ENCODE measurements at places on chromosomes 7 and 10. TPM values are rescaled to one million over a fixed set of nuclear protein-coding genes. Genes with fewer than 3 reads are reported as not detected.

Gene PIK3AP1
- 0.59 TPM for total RNA-seq

Gene LHFPL3
- not detected for total RNA-seq

Gene SPAG6
- not detected for total RNA-seq

Gene TSPAN15
- 2.2 TPM for total RNA-seq

Gene DOCK1
- not detected for total RNA-seq

Gene SLC26A5
- not detected for total RNA-seq

Gene TAS2R4
- total RNA-seq, result 0.16 TPM

Gene TMEM236
- 0.06 TPM for total RNA-seq

GRCh38 chr10:77620731-77621130 is 16.9 kb downstream of the KCNMA1 start:
- no peaks in the 10 kb centered on the region for H3K4me1 ChIP-seq
- H3K4me3 ChIP-seq, result no peak overlapping the region
- H3K27ac ChIP-seq, result no peak overlapping the region
- DNase-seq, result no peak
- no peaks in the 10 kb centered on the region for H3K36me3 ChIP-seq

GRCh38 chr10:48946332-48946731 is 6.7 kb upstream of the LRRC18 start:
- no peak for DNase-seq
- H3K4me3 ChIP-seq, result no peak overlapping the region
- no peaks in the 10 kb centered on the region for H3K4me1 ChIP-seq
- H3K27ac ChIP-seq, result no peak overlapping the region
- H3K36me3 ChIP-seq, result no peaks in the 10 kb centered on the region

DNA sequence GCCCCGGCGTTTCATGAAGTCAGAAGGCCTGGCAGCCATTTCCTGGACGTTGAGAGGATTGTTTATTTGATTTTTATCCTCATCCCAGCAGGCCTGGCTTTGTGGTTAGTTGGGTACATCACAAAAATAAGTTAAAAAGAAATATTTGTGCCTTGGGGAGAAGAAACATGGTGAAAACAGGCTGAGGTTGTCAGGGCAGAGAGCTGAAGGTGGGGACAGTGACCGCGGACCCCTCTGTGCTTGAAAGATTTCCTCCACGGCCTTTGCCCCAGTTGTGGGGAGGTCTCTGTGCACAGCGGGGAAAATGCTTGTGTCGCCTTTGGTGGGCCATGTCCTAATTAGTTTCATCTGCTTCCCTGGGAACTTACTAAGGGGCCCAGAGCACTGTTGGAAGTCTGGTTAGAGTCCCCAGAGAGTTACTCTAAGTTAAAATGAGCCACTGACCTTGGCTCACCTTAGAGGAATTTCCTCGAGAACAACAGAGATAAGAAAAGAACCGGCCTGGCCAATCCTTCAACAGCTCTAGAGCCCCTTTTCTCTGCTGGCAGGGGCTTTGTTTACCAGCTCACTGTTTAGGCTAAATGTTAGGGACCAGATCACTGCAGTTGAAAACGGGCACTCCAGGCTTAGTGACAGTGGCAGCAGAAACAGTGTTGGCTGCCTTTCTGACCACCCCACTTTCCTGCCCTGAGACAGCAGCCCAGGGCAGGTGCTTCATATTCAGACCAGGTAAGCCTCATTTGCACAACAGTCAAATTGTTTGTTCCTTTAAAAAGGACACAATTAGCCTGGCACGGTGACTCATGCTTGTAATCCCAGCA is 37.9 kb downstream of the CRCP start:
- peaks cover 59% of the 10 kb centered on the region for H3K36me3 ChIP-seq
- H3K27ac ChIP-seq, result no peak overlapping the region
- peaks cover 23% of the 10 kb centered on the region for H3K4me1 ChIP-seq
- no peak overlapping the region for H3K4me3 ChIP-seq
- DNase-seq, result no peak

GRCh38 chr10:105963334-105963884 is 1201.1 kb downstream of the SORCS1 start:
- H3K27me3 ChIP-seq, result no peaks in the 10 kb centered on the region
- H3K4me3 ChIP-seq, result no peak overlapping the region
- no peaks in the 10 kb centered on the region for H3K36me3 ChIP-seq
- no peak for DNase-seq
- H3K4me1 ChIP-seq, result no peaks in the 10 kb centered on the region

- H3K27me3 ChIP-seq, result no peaks in the 10 kb centered on the region
- H3K4me1 ChIP-seq, result peaks cover 10% of the 10 kb centered on the region
- H3K4me3 ChIP-seq, result no peak overlapping the region
- no peak for DNase-seq
- H3K27ac ChIP-seq, result no peak overlapping the region
Measured at GRCh38 chr10:47214520-47214919, 85.5 kb upstream of the GDF10 start.

DNA sequence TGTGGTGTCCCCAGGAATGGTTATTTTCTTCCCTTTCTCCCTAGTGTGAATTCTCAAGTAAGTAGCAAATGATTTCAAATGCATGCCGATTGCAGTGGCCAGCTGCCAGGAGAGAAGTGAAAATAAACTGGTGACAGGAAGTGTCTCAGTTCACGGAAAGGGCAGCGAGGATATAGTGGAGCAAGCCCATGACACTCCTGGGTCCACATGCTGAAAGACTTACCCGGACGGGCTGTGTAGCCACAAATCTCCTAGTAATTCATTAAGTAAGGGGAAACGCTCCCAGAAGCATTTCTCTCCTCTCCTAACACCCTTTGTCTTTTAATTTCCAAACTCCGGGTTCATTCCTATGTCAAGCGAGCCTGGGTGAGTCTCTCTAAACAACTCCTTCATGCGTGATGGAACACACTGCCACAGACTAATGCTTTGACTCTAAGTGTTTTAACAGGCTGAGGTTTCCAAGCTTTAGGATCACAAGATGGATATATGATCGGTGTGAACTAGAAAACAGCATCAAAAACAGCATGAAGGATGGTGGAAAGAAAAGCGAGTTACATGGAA is 125.6 kb downstream of the CYP26A1 start:
- no peak for DNase-seq
- H3K4me3 ChIP-seq, result no peak overlapping the region
- peaks cover 5% of the 10 kb centered on the region for H3K27me3 ChIP-seq
- H3K4me1 ChIP-seq, result peaks cover 13% of the 10 kb centered on the region
- no peak overlapping the region for H3K27ac ChIP-seq
- H3K36me3 ChIP-seq, result no peaks in the 10 kb centered on the region

DNA sequence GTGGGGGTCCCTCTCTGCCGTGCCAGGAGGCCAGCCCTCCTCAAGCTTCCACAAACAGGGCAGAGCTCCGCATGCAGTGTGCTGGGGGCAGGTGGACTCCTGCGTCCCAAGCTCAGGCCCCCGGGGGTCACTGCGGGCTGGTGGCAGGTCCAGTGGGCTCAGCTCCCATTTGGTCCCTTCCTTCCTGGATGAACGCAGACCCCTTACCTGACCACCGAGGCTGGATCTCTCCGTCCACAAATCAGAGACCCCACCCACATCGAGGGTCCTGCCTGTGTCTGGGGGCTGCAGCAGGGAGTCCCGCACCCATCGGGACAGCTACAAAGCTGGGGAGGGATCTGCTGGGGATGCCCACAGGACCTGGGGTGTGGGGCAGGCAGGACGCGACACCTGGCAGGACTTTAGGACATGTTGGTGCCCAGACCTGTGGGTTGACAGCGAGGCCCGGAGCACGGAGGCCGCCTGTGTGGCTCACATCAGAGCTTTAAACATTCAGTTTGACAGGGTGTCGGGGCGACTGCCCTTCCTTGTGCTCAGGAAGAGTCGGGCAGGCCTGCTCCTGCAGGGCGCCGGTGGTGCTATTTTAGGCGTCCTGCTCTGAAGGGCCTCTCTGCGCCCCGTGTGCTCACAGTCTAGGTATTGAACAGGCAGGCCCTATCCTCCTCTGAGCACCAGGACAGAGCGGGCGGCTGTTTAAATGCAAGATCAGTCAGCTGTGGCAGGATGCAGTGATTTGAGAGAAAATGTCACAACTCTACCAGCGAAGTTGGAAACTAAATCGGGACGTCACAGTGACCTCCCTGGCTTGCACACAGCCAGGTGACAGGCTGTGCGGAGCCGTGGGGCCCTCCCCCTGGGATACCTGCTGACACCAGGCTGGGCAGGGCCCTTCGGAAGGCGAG is 15.9 kb upstream of the CFAP46 start:
- DNase-seq, result no peak
- no peak overlapping the region for H3K27ac ChIP-seq
- H3K27me3 ChIP-seq, result no peaks in the 10 kb centered on the region
- H3K36me3 ChIP-seq, result no peaks in the 10 kb centered on the region
- H3K4me3 ChIP-seq, result no peak overlapping the region
- peaks cover 8% of the 10 kb centered on the region for H3K4me1 ChIP-seq

GRCh38 chr7:54858008-54858692 is 99.1 kb upstream of the SEC61G start:
- H3K27ac ChIP-seq, result no peak overlapping the region
- no peak overlapping the region for H3K4me3 ChIP-seq

DNA sequence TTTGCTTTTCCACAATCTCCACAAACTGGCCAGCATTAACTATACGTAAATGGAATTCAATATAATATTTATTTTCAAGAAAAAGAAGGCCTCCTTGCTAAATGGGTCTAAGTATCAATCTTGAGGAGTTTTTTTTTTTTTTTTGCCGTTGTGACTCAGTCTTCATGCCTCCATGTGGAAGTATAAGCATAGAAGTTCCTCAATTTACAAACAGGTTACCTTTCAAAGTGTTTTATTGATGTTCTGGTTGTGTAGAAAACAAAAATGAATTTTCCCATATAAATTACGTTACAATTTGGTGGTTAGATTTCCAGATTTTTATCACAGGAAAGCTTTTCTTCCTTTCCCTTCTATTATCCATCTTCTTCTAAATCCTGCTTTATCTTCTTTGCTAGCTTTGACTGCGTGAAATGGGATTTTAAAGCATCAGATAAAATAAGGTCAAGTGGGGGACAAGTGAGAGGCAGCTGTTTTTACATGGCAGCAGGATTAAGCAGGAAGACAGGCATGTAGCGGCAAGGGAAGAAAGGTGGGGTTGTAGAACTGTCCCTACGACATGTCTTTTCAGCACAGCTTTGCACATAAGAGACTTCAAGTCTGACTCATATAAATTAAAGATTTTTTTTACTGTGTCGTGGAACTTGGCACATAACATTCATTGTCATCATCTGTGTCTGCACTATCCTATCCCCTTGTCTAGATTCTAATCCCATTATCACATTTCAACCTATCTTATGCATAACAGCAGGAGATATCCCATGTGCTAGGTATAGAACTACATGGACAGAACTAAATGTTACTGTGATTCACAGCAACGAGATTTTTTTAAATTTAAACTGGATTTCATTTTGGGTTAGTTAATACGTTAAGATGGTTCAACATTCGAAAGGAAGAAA is 135.3 kb upstream of the FAM3C start:
- no peak overlapping the region for H3K27ac ChIP-seq
- DNase-seq, result no peak
- H3K4me1 ChIP-seq, result no peaks in the 10 kb centered on the region
- no peaks in the 10 kb centered on the region for H3K27me3 ChIP-seq

- H3K4me3 ChIP-seq, result no peak overlapping the region
- no peaks in the 10 kb centered on the region for H3K27me3 ChIP-seq
- no peaks in the 10 kb centered on the region for H3K36me3 ChIP-seq
- no peak for DNase-seq
- H3K4me1 ChIP-seq, result no peaks in the 10 kb centered on the region
Measured at GRCh38 chr7:53151496-53151895, 116.1 kb downstream of the POM121L12 start.

- no peak for DNase-seq
- H3K4me3 ChIP-seq, result no peak overlapping the region
- H3K4me1 ChIP-seq, result no peaks in the 10 kb centered on the region
- no peaks in the 10 kb centered on the region for H3K27me3 ChIP-seq
Measured at GRCh38 chr10:20004087-20004523, 187.9 kb downstream of the PLXDC2 start.

DNA sequence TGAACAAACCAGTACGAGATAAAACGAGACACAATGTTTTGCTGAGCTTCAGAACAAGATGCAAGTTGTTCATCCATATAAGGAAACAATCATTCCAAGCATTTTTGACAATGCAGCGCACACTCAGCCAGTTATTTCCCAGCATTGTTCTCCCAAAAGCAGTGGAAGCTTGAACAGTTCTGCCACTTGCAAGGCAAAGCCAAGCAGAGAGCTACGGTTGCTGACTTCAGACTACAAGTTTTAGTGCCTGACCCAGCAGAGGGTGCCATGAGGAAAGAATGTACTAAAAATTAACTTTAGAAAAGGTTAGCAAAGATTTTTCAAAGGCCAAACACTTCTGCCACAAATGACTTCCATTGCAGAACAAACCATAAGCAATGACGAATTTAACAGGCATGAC is 152.5 kb downstream of the SLC25A13 start:
- no peak for DNase-seq
- H3K4me3 ChIP-seq, result no peak overlapping the region
- H3K27me3 ChIP-seq, result no peaks in the 10 kb centered on the region
- no peak overlapping the region for H3K27ac ChIP-seq

GRCh38 chr7:20121404-20121803 is 95.8 kb downstream of the MACC1 start:
- no peaks in the 10 kb centered on the region for H3K27me3 ChIP-seq
- no peaks in the 10 kb centered on the region for H3K4me1 ChIP-seq
- no peak for DNase-seq
- H3K27ac ChIP-seq, result no peak overlapping the region

DNA sequence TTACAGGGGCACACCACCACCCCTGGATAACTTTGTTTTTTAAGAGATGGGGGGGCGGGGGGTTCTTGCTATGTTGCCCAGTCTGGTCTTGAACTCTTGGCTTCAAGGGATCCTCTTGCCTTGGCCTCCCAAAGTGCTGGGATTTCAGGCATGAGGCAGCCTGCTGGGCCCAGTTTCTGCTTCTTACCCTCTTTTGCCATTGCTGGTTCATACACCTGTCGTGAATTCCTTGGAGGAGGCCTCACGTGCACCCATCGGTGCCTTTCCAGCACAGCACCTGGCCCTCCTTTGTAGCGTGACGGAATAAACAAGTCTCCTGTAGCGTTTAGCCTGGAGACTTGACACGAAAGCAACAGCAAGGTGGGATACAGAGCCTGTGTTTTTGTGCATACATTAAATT is 75.5 kb downstream of the CARD11 start:
- peaks cover 42% of the 10 kb centered on the region for H3K36me3 ChIP-seq
- DNase-seq, result no peak
- no peaks in the 10 kb centered on the region for H3K27me3 ChIP-seq
- no peak overlapping the region for H3K4me3 ChIP-seq
- H3K27ac ChIP-seq, result no peak overlapping the region

Data from CD4-positive, alpha-beta T cell (primary cell).